Stimulated activated CD4-positive, alpha-beta T cell treated with anti-CD3 and anti-CD28 coated beads, Interleukin-1b, Interleukin-23, amount 100 ng/mL, for 24 hours (primary cell): ENCODE measurements at places on chromosomes 11 and 22.

DNA sequence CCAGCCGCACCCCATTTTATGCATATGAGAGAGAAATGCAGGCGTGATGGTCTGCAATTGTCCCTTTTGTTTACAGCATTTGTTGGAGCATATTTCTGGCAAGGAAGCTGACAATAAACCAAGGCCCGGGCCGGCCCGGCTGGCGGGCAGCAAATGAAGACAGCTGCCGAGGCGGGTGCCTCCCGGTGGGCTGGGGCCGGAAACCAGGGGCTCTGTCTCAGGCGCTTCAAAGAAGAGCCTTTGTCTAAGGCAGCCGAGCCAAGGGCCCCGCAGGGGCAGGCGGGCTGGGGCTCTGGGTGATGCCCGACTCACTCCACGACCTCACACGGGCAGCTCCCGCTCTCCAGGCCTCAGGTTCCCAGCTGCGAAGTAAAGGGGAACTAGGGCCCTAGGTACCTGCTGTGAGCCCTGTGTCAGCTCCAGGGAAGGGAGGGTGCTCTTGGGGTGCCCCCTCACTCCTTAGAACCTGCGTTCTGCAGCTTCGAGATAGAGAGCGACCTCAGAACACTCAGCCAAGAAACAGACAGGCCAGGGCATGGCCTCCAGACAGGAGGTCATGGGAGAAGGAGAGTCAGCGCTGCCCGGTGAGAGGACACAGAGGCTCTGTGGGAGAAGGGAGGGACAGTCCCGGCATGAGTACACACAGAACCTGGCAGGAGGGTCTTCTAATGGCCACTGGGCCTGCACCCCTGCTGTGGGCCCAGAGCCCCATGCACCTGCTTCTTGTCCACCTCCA is 2.4 kb downstream of the LINC01488 start:
- no peak for DNase-seq

GRCh38 chr22:11627798-11628650 is 3900.0 kb upstream of the OR11H1 start:
- DNase-seq = no peak

GRCh38 chr11:12318791-12319438 is 58.5 kb upstream of the PARVA start:
- DNase-seq = no peak

DNA sequence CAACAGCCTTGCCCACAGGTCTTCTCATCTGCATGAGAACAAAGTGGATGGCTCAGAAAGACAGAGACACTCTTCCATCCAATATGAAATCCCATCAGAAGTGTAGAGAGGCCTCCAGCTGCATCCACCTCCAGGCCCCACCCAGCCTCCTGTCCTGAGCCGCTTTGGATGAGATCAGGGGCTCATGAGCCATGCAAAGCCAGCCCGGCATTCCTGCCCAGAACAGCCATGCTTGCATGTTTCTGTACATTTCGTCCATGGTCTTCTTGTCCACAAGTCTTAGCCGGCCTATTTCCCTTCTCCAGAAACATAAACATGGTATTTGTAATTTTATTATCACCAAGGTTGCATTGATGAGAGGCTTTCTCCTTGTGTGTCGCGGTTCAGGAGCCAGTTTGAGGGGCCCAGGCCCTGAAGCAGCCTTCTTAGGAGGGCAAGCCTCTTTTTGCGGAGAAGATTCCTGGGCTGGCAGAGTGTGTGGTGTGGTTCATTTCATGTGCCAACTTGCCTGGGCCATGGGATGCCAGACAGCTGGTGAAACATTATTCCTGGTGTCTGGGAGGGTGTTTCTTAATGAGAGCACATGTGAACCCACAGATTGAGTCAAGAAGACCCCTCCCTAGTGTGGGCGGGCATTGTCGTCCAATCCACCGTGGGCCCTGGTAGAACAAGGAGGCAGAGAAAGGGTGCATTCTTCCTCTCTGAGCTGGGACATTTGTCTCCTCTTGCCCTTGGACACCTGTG is 928.9 kb downstream of the TBC1D22A start:
- DNase-seq = no peak

DNA sequence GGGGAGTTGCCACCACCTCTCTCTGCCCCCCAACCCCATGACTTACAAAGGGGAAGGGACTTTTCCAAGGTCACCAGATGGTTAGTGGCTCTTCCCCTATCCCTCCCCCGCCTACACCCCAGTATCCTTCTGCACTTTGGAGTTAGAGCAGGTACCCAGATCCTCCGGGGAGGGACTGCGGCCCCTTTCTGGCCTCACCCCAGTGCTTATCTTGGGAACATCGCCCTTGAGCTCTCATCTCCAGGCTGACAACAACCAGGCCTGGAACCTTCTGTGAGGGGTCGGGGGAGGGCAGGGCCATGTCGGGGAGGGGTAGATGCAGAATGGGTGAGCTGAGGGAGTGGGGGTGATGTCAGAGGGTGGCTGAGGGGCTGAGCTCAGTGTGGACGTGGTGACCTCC is 7.5 kb upstream of the NAALADL1 start:
- no peak for DNase-seq

- peak; percentile 42 for DNase-seq
These were observed 533 bp downstream of the ELF5 start for GRCh38 chr11:34512840-34513681.

GRCh38 chr11:56890584-56891305 is 98.0 kb upstream of the OR5AK2 start:
- DNase-seq = no peak

GRCh38 chr22:30930228-30930627 is 38.3 kb downstream of the MORC2 start:
- DNase-seq = no peak

GRCh38 chr22:29769723-29770321 is 2.7 kb downstream of the UQCR10 start:
- no peak for DNase-seq

- DNase-seq = no peak
These were observed 1698.3 kb upstream of the RAG2 start for GRCh38 chr11:38296211-38296776.

GRCh38 chr11:40987776-40988435 is 471.5 kb downstream of the LRRC4C start:
- DNase-seq = no peak

- no peak for DNase-seq
These were observed 118.0 kb downstream of the PHF21B start for GRCh38 chr22:44891791-44892190.

DNA sequence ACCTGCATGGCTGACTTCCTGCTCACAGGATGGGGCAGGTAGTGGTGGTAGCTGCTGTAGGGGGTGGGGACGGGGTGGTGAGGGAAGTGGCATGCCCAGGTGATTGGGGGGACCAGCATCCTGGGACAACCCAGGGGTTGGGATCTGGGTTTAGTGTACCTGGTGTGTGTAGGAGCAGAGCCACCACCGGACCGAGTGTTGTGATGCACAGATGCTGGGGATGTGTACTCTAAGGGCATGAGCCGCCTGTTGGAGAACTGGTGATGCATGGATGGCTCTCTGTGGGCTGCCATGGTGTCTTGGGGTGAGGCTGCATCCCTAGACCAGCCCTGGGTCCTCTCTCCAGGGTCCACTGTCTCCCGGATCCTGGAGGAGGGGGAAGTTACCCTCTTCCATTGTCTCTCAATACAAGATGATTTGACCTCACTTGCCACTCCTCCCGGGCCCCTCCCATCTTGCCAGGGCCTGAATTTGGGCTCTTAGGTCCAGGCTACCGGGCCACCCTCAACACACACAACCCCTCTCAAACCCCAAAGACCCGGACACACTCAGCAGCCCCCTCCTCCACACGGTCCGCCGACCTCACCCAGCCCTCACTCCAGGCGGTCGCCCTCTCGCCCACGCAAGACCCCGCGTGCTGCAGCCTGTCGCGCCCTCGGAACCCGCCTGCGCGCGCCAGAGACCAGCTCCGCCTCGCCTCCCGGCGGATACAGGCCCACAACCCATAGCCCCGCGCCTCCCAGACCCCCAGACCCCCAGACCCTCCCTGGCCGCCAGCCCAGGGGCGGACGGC is 619 bp downstream of the LRRC75B start:
- DNase-seq = no peak
